NCI-H1436 treated with DMSO at 0.1 percent for 48 hours (cell line): ENCODE measurements at places on chromosomes 11 and 22.
A peak's percentile ranks its signal among the peaks of the same experiment; 100 is the strongest.

GRCh38 chr22:17846326-17846992, 72.2 kb upstream of the BID start:
- DNase-seq = no peak

DNA sequence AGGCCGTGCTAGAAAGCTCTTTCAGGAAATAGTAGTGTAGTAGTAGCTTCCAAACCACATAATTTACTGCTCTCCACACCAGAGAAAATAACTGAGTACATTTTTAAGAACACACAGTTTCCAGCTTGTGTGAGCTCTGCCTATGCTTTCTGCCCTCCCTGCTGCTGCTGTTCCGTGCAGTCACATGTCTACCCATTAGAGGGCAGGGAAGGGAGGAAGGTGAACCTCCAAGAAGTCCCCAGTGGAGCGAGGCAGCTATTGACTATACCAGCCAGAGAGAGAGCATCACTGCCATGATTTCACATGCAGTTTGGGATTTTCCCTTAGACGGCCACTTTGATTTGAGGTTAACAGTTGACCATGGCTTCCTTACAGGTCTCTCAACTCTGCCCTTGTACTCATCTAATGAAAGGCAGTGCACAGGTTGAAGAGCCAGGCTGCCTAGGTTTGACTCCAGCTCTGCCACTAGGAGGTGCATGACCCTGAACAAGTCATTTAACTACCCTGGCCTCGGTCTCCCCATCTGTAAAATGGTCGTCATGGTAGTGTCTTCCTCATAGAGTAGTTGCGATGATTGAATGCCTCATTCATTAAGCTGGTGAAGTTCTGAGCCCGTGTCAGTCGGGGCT, 19.7 kb upstream of the CTTN start:
- no peak for DNase-seq

DNA sequence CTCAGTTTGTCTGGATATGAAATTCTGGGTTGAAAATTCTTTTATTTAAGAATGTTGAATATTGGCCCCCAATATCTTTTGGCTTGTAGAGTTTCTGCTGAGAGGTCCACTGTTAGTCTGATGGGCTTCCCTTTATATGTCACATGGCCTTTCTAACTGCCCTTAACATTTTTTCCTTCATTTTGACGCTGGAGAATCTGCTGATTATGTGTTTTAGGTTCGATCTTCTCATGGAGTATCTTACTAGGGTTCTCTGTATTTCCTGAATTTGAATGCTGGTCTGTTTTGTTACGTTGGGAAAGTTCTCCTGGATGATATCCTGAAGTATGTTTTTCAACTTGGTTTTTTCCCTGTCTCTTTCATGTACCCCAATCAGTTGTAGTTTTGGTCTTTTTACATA, 22.8 kb downstream of the OR52A5 start:
- DNase-seq = no peak

- no peak for DNase-seq
These were observed 244.1 kb downstream of the MN1 start for GRCh38 chr22:27557286-27558008.

DNA sequence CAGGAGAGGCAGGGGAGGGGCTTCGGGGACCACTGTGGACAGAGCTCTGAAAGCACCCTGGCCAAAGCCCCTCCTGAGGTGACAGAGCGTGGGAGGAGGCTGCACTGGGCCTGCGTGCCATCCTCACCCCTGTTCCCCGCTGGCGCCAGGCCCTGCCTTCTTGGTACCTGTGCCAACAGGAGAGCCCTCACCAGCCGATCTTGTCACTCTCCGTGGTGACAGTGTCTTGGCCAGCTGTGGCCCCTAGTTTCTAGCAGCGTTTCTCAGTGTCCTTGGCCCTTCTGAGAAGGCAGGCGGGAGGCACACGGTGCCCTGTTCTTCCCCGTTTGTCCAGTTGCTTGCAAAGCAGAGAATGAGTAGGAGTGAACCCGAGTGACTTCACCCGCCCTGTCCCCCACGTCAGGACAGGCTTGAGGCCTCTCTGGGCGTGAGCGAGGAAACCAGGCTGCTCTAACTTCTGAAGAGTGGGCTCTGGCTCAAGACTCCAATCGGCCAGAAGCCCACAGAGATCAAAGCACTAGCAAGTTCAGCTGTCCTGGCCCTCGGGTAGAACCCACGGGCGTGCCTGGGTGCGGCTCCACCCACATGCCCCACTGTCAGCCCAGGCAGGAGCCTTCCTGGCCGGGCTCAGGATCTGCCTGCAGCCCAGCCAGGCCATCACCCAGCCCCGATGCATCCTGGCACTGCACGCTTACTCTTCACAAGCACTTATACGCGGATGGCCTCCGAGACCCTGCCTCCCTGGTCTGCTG, 60.2 kb upstream of the EMID1 start:
- DNase-seq = no peak

- DNase-seq = no peak
These were observed 86.3 kb upstream of the HMGXB4 start for GRCh38 chr22:35170716-35171697.

GRCh38 chr11:83819931-83820549, 533.9 kb upstream of the CCDC90B start:
- peak; percentile 1 for DNase-seq

DNA sequence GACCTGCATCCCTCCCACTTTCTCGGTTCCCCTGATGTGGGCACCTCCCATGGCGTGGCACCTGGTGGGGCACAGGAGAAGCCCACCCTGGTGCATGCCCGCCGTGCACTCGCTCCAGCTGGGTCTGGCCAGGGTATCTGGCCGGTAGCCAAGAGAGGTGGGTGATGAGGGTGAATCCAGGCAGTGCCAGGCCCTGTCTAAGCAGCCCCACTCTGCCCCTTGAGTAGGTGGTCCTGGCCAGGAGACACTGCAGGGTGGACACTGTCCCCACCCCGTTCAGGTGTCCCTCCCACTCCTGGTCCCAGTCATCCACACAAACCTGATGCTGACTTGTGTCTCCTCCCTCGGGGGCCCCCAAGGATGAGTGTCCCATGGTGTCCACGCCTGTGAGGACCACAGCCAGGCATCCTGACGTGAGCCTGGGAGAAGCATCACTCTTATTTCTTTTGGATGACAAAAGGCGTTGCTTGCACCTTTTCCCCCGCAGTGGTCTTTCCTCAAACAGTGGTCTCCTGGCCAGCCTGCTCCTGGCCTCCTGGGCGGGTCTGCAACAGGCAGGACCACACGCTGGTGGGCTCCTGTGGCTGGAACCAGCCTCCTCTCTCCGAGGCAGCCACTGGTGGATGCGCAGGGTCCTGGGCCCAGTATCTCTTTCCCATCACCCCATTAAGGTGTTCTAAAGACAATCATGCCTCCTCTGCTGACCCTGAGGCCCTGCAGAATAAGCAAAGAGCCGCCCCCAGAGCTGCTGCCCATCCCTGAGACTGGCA, 922.3 kb downstream of the BRD1 start:
- DNase-seq = no peak

DNA sequence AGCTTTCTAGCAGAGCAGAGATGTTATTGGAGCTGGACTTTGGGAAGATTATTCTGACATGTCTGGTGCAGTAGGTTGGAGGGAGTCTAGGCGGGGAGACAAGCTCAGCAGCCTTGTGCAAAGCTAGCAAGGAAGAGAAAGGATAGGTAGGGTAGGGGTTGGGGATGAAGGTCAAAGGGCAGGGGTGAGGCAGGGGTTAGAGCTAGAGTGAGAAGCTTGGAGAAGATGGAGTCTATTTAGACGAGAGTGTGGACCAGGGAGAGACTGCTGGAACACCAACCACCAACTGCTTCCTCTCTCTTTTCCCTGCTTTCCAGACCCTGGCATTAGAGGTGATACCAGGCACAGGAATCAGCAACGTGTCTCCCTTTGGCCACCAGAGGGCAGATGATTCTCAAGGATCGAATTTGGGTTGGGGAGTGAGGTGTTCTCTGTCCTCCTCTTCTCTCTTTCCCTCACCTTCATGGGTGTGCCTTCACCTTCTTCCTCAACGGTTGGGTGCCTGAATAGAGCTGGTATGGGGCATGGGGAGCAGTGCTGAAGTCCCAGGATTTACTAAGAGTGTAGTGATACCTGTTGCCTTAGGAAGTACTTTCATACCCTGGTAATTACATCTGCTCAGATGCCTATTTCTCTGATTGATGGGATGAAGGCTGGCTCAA, 1.8 kb upstream of the MARK2 start:
- peak; percentile 26 for DNase-seq

DNA sequence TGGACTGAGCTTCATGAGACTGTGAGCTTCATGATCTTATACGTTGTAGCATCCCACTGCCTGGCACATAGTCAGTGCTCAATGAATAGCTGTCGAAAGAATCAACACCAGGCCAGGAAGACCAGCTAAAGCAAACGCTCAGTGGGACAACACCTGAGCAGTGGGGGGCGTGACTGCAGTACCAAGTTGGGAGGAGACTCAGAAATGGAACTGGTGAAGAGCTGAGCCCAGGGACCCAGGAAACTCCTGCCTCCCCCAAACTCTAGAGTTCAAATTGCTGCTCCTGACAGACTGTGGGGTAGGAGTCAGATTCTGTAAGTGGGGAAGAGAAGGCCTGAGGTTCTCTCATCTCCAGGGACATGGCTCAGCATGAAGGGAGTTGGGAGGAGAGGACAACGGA, 59.3 kb downstream of the MORC2 start:
- no peak for DNase-seq
